ENCODE measurements at places on chromosomes 11 and 22.

DNA sequence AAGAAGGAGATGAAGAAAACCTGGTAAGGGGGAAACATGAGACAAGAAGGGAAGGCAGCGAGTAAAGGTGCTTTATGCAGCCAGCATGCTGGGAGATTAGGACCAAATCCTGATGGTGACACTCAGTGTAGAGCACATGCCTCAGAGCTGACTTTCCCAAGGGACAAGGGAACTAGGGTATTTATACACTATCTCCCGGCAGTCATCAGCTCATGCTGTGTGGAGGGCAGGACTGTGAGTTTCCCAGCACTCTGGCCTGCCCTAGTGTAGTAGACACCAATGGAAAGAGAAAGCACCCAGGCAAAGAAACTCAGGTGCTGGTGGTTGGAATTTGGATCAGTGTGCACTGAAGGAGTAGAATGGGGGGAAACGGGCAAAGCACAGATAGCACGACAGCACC, 128.3 kb upstream of the CSNK2A3 start:
- no peak for DNase-seq

GRCh38 chr11:27228232-27228905, 134.6 kb downstream of the CCDC34 start:
- no peak for DNase-seq

DNA sequence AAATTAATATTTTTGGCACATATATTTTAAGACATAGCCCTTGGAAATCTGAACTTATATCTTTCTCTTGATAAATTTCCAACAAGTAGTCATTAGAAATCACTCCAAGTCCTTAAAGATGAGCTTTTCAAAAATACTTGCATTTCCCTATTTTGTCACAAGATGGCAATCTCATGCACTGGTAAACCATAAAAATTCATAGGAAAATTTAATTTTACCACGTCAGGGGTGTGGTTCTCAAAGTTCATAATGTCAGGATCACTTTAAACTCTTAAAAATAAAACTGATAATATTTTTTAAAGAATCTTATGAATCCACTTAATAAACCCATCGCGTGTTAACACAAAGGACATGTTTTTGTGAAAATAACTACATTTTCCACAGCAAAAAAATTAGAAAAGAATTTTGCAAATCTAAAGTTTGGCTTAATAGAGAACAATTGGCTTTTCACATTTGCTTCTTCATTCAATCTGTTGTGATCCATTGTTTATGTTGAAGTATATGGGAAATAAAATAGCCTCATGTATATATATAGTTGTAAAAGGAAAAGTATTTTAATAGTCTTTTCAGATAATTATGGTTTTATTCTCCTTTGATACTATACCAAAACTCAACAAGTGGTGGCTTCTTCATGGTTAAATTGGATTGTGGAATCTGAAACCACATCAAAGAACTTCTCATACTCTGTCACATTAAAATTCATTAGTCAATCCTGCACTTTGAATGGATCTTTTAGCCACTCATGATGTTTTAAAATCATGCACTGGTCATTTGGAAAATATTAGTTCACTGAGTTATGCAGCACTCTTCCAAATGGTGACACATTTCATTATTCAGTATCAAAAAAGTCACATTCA, 169.1 kb downstream of the CADM1 start:
- DNase-seq = no peak

- DNase-seq = no peak
Observed at GRCh38 chr22:32602154-32602553, 127.5 kb downstream of the FBXO7 start.

DNA sequence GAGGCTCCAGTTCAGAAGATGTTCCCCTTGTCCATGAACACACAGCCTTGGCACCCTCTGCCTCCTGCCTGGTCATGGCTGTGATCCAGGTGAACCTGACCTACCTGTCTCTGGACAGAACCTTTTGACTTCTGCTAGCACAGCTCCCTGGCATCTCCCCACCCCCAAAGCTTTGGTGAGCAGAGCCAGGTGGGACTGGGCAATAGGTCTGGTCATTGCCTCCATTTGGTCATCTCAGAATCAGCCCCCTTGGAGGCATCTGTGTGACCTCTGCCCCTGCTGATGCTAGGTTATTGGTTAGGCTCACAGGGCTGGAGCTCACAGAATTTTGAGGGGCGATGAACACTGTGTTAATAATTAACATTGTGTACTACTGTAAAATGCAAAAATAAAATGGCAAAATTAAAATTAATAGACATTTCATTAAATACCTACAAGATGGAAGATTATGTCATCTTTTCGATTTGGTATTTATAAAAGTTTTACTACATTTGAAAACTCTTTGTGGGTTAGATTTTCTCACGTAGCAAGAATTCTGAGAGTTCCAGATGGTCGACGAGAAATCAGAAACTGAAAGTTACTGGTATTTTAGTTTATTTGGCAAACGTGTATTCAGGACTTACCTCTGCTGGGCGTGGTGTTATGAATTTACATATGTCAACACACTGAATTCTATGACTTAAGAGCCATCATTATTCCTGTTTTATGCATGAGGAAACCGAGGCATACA, 8.3 kb upstream of the KIAA0930 start:
- DNase-seq = no peak

DNA sequence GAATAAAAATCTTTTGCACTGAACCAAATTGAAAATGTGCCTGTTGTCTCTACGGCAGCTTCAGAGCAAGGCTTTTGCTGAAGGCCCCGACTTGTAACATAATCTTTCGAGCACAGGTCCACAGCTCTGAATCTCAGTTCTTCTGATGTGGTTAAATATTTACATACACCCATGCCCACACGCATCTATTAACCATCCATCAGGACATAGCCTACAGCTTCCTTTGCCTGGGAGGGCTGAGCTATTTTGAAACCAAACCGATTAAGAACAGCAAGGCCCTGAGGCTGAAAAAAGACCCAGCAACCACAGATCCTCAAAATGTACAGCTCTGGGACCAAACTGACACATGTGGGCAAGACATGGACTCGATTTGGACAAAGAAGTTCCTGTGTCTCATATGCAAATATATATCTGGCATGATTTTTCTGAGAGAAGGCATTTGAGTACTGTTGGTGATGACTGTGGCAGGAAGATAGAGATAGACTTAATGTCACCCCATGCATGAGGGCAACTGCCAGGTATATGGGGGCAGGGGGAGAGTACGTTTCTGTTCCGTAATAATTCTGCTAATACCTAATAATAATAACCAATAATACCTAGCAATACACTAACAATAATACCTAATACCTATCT, 322.7 kb upstream of the PLET1 start:
- DNase-seq = no peak

GRCh38 chr11:32722255-32722654, 72.2 kb downstream of the CCDC73 start:
- DNase-seq = no peak

DNA sequence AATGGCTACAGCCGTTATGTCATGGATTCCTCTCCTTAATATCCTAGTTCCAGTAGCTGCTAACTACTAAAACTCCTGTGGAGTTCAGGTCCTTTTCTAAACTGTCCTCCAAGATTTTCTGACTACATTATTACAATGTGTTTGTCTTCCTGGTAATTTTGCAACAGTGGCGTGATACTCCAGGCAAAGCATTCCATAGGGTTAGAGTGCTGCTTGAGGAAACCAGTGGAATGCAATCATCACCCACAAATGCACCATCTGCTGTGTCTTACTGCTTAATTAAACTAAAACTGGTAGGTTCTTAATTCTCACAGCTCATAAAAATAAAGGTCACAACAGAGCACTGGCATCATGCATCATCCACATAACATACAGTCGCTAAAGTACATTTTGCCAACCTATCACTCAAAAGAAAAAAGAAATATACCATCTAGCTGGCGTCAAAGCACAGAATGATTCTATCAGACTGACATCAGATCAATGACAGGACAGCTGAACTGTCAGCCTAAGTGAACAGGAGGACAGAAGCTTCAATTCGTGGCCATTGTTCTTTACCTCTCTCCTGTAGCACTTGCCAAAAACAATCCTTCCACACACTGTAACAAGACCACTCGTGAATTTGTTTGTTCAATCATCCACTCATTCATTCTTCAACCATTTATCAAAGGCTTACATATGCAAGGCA, 182.5 kb downstream of the CADM1 start:
- DNase-seq = no peak

- no peak for DNase-seq
Observed at GRCh38 chr22:36171941-36172340, 11.4 kb upstream of the APOL3 start.

GRCh38 chr11:43278193-43278956, 33.4 kb upstream of the API5 start:
- no peak for DNase-seq

- DNase-seq = no peak
Observed at GRCh38 chr11:85685820-85686459, at the start of gene CCDC89. Gene CCDC89, minus strand, starts transcription at chr11:85686195. Its CDS starts 65 bp downstream, at chr11:85686130.

- no peak for DNase-seq
Observed at GRCh38 chr11:70952191-70952590, 300.2 kb downstream of the SHANK2 start.

- no peak for DNase-seq
Observed at GRCh38 chr11:37786214-37786755, 1188.2 kb upstream of the RAG2 start.

GRCh38 chr11:60831143-60831500, 10.8 kb upstream of the CCDC86 start:
- DNase-seq = peak; percentile 71

DNA sequence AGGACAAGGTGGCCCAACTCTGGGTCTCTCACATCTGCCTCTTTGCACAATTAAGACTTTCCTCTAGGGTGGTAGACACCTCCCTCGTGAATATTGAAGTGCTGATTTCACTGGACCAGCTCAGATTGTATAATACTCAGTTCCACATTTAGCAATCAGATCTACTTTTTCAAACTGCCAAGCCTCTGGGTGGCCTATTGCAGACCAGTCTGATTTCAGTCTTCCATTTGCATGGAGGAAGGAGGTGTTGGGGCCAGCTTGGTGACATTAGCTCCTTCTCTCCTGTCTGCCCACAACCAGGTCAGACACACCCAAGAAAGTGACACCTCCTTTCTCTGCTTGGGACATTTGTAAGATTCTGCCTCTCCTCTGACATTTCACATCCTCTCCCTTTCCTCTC, 78.2 kb downstream of the PPFIBP2 start:
- no peak for DNase-seq

GRCh38 chr11:41334007-41334933, 125.2 kb downstream of the LRRC4C start:
- no peak for DNase-seq

GRCh38 chr11:11265994-11266606, 87.0 kb downstream of the CSNK2A3 start:
- DNase-seq = peak; percentile 31

- DNase-seq = no peak
Observed at GRCh38 chr22:28874061-28874460, 9.3 kb upstream of the ZNRF3 start.

- DNase-seq = no peak
Observed at GRCh38 chr22:19553201-19553600, 29.0 kb upstream of the CLDN5 start.

DNA sequence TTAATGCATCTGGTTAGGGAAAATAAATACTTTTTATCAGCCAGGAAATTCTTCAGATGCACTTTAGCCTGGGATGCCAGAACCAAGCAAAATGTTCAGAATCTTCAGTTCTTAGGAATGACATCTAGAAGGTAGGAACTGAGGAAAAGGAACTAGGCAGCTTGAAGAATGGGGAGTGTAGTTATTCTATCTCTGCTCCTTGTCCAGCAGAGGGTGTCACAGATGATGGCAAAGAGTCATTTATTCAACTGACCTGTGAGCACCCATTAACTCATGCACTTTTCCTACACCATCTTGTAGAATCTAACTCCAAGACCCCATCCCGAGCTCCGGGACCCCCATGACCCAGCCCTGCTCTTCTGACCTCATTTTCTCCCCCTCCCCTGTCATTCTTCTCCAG, 122.1 kb upstream of the ISX start:
- no peak for DNase-seq

- DNase-seq = no peak
Observed at GRCh38 chr11:59429924-59430516, 3.8 kb upstream of the OR5A2 start.

DNA sequence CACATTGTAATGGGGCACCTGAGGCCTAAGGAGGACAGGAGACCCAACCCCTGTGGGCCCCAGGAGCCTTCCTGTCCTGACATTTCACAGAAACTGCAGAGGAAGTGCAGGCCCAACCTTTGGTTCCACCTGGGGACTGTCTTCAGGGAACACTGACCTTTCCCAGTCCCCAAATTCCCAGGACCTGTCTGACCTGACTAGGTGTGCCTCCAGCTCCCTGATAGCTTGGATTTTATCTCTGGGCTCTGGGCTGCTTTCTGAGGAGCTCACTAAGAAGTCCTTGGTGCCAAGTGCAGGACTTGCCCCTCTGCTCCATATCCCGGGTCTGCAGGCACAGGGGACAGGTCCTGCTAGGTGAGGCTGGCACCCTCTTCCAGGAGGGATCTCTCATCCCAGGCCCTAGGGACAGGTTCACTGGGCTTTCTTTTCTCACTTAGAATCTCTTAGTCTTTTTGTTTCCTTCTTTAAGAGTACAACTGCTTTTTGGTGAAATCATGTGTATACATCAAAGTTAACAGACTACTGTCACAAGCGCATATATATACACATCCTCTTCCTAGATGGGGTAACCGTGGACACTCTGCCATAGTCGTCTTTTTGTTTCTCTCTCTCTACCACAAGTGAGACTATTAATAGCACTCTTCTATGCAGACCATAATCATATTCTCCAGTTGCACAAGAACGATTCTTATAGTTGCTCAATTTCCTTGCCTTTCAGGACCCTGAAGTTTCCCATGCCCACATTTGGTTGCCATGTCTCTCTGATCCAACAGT, 72.0 kb upstream of the IGLL5 start:
- DNase-seq = no peak

- DNase-seq = no peak
Observed at GRCh38 chr11:73651661-73652045, 5.3 kb downstream of the PLEKHB1 start.

DNA sequence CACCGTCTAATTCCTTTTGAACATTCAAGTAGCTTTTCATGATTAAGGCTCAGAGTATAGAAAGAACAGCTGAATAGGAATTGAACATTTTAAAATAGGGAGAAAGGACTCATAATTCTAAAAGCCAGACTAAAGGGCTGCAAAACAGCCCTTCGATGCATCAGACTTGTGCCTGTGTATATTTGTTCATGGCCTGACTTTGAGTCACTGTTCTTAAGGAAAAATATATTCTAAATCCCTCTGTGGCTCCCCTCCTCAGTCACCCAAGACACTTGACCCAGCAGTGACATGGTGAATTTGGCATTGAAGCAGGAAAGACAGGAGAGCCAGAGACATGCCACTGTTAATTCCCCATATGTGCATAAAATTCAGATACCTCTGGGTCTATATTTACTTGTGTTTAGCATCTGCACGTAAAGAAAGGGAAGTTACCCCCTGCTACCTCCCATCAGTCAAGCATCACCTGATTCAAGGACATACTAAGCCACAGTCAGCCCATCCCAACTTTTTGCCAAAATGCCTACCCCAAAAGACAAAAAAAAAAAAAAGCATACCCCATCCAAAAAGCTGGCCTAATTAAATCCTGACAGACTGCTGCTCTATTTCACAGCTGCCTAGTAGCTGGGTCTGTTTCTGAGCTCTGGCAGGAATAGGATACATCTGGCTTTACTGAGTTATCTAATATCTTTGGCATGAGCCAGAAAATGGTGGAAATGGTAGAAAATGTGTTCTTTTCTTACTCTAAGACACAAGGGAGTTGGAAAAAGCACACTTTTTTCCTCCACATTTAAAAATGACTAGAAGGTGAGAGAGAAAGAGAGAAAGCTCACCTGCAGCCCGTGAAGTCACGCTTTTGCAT, 93.5 kb downstream of the COMMD9 start:
- no peak for DNase-seq

Data from stimulated activated CD8-positive, alpha-beta memory T cell treated with anti-CD3 and anti-CD28 coated beads, Interleukin-4, amount 100 ng/mL, for 1 hour (primary cell).